ENCODE measurements at places on chromosomes 7 and 10.
A peak's percentile ranks its signal among the peaks of the same experiment; 100 is the strongest.

DNA sequence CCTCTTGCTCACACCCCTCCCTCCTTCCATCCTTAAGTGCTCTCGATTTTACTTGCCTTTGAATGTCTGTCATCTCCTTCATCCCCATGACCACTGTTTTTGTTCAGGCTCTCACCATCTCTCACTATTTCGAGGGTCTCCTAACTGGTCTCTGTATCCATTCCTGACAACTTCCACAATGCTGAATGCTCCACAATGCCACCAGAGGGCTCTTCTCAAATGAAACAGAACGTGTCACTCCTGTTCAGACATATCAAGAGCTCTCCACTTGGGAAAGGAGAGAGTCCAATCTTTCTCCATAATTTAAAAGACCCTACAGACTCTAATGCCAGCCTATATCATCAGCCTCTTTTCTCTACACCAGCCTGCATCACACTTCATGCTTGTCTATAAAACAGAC, 9.0 kb upstream of the SLC13A1 start:
- peak; percentile 17 for DNase-seq

- DNase-seq, result no peak
Measured at GRCh38 chr7:18140943-18141342, 113.3 kb upstream of the PRPS1L1 start.

- DNase-seq, result peak; percentile 95
Measured at GRCh38 chr10:128440513-128441160, 314.4 kb upstream of the MKI67 start.

- no peak for DNase-seq
Measured at GRCh38 chr7:74027683-74028320, at the start of gene ELN. Gene ELN, plus strand, starts transcription at chr7:74028173. Its CDS starts 15 bp downstream, at chr7:74028188.

- DNase-seq, result no peak
Measured at GRCh38 chr7:38539477-38540081, 91.6 kb downstream of the AMPH start.

DNA sequence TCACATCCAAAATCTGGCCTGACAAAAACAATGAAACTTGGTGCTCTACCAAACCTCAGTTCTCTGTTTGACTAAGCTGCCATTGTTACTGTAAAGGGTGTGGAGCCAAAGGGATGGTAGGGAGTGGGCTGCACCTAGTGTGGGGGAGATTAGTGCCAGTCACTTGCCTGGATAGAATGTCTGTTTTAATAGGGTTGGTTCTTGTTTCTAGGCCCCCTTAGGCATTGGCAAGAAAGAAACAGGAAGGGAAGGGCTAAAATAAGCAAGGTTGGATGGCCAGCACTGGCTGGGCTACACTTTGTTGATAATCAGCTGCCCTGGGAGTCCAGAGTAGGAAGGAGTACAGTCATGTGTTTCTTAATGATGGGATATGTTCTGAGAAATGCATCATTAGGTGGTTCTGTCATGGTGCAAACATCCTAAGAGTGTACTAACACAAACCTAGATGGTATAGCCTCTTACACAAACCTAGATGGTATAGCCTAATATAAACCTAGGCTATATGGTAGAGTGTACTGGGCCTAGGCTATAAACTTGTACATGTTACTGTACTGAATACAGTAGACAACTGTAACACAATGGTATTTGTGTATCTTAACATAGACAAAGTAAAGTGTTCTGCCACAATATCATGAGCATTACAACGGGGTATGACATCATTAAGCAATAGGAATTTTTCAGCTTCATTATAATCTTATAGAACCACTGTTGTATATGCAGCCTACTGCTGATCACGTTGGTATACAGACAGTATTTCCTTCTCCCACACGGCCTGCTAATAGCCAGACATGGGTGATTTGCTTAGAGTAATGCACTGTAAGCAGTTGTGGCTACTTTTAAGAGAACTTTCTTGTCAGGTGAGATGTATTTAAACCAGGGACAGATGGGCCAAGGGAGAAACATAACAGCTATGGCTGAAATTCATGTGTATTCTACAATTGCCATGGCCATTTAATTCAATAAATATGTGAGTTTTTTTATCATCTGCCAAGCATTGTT, 15.4 kb downstream of the BBIP1 start:
- DNase-seq, result no peak

GRCh38 chr7:8094164-8095140, 125.9 kb downstream of the GLCCI1 start:
- no peak for DNase-seq

GRCh38 chr10:122648599-122649428, 50.8 kb downstream of the C10orf120 start:
- DNase-seq, result peak; percentile 61

DNA sequence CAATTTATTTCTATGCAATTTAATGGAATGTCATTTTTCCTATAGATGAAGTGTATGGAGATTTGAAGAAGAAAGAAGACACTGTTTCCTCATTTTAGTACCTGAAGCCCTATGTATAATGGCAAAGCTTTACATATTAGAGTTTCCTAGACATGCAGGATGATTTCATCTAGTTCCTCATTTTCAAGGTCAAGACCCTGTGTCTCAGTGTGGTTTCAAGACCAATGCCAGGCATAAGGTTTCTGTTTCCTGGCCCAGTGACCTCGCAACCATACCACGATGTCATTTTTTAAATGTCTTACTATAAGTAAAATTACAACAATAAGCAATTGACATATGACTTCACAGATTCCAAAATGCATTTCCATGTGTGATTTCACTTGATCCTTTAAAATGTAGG, 336.5 kb upstream of the PRKCQ start:
- no peak for DNase-seq

DNA sequence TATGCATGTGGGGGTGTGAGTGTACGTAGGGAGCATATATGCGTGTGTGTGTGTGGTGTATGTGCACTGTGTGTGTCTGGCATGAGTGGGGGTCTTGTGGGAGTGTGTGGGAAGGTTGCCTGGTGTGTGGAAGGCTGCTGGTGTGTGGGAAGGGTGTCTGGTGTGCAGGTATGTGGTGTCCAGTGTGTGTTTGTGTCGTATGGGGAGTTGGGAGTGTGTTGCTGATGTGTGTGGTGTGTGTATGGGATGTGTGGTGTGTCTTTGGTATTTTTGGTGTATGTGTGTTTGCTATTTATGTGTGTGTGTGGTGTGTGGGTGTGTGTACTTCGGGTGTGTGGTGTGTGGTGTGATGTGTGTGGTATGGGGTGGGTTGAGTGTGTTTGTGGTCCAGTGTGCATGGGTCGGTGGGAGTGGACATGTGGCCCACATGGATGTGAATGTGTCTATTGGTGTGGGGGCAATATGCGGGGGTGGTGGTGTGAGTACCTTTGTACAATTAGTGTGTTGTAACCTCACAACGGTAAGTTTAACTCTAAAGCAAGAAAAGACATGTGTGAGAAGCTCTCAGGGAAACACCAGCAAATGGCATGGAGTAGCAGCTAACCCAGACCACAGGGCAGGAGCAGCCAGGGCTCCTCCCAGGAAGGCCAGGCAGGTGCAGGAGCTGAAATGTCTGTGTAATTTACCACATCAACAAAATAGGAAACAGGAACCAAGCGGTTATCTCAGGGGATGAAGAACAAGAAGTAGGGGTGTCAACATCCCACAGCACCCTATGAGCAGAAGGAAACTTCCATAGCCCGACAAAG, 11.9 kb downstream of the ANTXRL start:
- DNase-seq, result no peak

- no peak for DNase-seq
Measured at GRCh38 chr7:143120691-143121405, 11.0 kb upstream of the PIP start.

- DNase-seq, result no peak
Measured at GRCh38 chr7:47950714-47951113, 2.4 kb upstream of the PKD1L1 start.

DNA sequence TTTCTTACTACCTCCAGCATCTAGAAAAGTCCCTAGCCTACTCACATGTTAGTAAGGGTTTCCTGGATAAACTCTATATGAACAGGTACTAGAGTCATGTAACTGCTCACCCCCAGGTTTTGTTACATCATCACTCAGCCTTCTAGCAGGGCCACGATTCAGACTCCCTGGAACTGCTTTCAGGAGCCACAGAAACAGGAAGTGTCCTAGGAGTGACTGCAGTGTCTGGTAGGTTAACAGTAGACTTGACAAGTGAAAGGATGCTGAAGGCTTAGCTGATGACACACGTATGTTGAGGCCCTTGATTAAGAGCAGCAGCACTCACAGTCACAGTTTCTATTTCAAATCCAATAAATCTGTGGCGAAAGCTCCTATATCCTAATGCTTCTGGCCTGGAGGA, 101.2 kb downstream of the DNMBP start:
- peak; percentile 16 for DNase-seq

DNA sequence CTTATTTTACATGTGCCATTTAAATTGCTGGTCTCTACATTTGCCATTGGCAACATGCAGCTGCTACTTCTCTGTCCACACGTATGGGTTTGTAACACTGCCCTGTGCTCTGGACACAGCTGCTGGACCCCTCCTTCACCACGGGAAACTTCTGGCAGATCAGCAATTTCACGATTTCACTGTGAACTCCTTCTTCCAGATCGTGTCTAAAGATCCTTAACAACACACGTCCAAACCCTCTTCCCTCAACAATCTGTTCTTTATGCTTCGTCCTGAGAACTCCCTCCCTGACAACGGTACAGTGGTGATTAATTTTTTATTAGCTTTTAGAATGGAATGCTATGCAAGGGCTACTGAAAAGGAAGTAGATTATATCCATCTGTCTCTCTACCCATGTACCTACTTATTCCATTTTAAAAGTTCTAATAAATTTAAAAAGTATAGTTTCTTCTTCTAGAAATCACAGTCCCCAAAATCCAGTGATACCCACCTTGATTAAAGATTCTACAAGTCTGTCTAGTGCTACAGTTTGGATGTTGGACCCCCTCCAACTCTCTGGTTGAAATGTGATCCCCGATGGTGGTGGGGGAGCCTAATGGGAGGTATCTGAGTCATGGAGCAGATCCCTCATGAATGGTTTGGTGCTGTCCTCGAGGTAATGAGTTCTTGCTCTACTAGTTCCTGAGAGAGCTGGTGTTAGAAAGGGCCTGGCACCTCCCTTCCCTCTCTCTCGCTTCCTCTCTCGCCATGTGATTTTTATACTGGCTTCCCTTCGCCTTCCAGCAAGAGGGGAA, 81.0 kb downstream of the KIAA1549 start:
- DNase-seq, result no peak

- DNase-seq, result no peak
Measured at GRCh38 chr7:130418306-130418705, 22.5 kb downstream of the CEP41 start.

DNA sequence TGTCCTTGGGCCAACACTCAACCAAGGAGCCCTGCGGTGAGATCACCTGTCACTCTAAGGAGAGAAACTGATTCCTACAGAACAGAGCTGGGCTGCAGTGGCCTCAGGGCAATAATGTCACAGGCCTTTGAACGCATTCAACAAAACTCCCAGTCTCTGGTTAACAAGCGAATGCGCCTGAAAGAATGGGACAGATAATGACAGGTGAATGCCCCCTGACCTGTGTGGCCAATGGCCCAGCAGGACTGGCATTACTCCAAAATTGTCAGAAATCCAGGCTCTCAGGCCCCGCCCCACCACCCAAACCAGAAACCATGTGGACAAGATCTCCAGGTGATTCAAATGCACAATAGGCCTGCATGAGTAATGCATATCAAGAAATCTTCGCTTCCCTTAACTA, 277.7 kb upstream of the KLF6 start:
- DNase-seq, result no peak

DNA sequence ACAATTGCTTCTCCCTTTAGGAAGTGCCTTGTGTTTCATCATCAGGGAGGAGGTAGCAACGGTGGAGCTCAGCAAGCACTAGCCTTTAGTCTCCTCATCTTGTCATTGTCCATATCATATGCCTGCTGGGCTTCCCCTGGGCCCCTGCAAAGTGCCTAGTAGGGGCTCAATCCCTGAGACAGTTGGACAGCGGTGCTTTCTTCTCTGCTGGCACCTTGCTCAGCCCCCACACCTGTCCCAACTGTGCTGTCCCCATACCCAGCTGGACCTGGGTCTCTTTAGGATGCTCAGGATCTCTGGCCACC, 5.5 kb downstream of the SMARCD3 start:
- DNase-seq, result no peak

GRCh38 chr7:74254858-74255379, 720 bp upstream of the RFC2 start:
- no peak for DNase-seq

GRCh38 chr10:62076891-62077290, 175.4 kb downstream of the ARID5B start:
- DNase-seq, result no peak

GRCh38 chr7:81333004-81333403, 414.2 kb upstream of the SEMA3C start:
- DNase-seq, result no peak

DNA sequence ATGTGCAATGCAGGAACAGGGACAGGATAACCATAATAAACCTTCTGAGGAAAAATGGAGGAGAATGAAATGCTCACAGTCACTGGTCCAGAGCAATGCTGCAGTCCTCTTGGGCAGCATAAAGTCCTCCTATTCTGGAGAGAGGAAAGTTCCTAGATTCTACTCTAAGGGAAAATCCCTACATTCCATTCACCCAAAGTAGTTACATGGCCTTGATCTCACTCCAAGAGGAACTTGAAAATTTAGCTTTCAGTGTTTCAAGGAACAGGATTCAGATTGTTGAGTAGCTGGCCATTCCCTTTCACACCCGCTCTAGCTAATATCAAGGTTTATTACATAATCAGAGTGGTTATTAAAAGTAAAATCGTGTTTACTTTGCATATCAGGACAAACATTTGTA, 168.3 kb downstream of the CHRM2 start:
- DNase-seq, result no peak

GRCh38 chr7:117014673-117015133, 61.4 kb downstream of the ST7 start:
- no peak for DNase-seq

GRCh38 chr7:45582136-45582749, 8.1 kb downstream of the ADCY1 start:
- DNase-seq, result no peak

DNA sequence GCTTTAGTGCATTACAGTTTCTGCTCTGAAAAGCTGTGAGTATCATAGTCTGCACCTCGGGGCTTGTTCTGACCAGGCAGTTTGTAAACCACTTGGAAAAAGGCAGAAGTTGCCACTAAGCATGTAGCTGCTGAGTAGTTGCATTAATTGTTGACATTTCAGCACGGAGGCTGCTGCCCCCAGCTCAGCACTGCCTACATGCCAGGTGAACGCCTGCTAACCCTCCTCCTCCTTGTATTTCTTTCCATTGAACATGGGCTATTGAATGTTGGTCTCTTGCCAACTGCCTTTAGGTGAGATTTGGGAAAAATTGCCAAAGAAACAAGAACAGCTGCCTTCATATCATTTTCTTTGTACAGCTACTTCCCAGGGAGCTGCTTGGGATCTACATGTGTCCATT, 164.2 kb downstream of the RAPGEF5 start:
- DNase-seq, result no peak

GRCh38 chr10:106947643-106948042, 216.9 kb downstream of the SORCS1 start:
- DNase-seq, result no peak

- no peak for DNase-seq
Measured at GRCh38 chr7:121547544-121548092, 151.5 kb upstream of the FAM3C start.

DNA sequence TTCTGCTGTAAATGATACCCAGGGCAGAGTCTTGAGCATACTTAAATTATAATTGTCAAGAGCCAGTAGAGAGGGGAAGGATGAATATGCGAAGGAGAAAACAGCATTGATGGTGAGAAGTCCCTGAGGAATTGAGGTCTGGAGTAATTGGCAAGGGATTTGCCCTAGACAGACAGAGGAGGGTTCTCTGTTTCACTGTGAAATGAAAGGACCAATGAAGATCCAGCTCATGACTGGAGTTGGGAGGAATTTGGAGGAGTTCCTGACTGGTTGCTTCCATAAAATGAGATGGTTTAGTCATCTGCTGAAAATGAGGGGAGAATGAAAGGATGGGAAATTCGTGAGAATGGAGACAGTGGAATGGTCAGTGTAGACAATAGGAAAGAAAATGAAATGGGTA, 6.8 kb downstream of the PRPF18 start:
- DNase-seq, result no peak
